ENCODE measurements at places on chromosomes 6 and 20.

DNA sequence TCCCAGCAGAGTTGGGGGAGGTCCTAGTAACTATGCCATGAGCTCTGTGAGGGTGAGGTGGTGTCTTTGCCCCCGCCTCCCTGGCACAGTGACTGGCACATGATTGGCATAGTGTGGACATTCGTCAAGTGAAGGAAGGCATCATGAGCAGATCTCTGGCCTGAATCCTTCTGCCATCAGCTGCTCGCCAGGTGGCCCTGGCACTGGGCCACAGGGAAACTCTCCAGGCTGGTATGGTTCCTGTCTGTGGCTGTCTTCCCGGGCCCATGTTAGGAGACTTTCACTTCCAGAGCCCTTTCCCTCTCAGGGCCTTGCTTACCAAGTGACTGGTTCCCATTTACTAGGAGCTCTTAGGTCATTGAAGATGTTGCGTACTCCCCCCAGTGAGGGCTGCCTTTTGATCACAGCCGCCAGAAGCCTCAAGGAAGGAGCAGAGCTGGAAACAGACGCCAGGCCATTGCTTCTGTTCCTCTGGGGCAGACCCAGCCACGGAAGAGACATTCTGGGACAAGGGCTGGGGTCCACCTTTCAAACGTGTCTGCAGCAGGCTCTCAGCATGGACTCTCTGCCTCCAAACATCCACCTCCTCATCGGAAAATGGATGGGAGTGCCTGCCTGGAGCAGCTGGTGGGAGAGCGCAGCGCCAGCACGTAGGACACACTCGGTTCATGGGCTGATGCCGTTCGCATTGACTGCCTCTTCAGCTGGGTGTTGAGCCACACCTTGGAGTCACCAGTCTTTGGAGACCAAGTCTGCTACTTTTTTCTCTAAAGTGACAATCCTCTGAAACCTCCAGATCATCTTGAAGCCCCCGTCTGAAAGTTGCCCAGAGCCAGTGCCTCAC, 67.2 kb downstream of the PTPN1 start:
- no peak for DNase-seq

DNA sequence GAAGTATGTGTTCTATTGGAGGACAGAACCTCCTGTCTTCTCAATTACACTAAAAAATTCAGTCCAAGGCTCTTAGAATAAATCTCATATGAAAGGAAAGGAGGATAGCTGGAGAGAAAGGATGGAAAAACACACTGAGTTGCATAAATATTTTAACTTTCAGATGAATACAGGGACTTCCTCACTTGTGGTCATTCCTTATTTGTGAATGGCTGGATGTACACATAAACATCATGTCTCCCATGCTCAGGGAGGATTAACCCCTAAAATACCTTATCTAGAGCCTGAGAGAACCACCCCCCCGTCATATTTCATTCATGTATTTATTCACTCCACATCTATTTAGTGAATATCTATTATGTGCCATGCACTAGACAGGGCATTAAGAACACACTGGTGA, 217.6 kb upstream of the CITED2 start:
- DNase-seq: no peak

- no peak for DNase-seq
These were observed 18.4 kb downstream of the TTK start for GRCh38 chr6:80022803-80023202.

DNA sequence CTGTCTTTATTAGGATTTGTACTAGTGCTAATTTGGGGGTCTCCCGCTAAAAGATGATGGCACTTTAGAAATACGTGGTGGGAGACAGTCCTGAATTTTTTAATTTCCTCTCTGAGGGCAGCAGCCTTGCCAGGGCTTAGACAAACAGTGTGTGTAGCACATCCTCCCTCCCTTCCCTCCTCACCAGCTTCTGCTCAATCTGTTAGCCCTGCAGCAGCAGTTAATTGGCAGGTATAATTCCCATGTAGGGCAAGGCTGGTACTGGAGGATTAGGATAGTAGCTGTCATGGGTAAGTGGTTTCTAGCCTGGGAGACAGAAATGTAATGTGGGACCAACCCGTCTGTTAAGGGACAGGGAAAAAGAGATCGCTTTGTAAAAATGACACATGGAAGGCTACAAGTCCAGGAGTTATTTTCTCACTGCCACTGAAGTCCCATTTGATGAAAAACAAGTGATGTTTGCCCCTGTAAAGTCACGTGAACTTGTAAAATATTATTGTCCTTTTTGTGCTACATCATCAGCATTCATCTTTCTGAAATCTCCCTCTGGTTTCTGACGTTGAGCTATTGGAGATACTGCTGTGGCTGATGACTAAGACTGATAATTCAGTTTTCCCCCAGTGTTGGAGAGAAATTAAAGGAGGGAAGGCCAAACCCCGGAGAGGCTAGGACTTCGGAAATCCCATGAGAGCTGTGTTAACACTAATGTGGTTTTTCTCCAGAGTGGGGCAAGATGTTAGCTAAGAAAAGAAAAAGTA, 40.6 kb downstream of the CTNNBL1 start:
- DNase-seq: peak; percentile 97

DNA sequence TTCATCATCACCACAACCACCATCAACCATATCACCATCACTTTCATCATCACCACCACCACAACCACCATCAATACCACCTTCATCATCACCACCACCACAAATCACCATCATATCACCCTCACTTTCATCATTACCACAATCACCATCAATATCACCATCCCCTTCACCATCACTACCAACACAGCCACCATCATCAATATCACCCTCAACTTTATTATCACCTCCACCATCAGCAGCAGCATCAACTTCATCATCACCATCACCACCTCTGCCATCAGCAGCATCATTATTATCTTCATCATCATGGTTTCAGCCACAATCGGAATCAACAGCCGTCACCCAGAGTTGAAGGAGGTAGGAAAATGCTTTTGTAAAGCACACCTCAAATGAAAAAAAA, 225.7 kb upstream of the SULF2 start:
- DNase-seq: no peak

GRCh38 chr6:137884149-137884909, 17.3 kb downstream of the TNFAIP3 start:
- DNase-seq: no peak

DNA sequence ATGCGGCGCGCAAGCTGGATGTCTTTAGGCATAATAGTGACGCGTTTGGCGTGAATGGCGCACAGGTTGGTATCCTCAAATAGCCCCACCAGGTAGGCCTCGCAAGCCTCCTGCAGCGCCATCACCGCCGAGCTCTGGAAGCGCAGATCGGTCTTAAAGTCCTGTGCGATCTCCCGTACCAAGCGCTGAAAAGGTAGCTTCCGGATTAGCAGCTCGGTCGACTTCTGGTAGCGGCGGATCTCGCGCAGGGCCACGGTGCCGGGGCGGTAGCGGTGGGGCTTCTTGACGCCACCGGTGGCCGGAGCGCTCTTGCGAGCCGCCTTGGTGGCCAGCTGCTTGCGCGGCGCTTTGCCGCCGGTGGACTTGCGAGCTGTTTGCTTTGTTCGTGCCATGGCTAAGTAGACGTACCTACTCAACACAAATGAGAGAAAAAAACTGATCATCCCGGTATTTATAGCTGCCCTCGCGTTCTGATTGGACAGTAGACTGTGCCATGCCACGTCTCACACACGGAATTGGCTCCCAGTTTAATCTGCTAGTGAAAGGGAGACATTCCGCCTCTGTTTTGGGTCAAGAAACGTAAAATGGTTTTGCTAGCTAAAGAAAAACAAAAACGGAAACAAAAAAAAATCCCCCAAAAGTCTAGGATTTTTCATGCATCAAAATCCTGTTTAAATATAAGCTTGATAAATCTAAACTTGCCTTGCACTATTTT, 40.1 kb downstream of the OR2B2 start:
- no peak for DNase-seq

GRCh38 chr6:15870333-15871043, 207.7 kb upstream of the DTNBP1 start:
- DNase-seq: no peak

DNA sequence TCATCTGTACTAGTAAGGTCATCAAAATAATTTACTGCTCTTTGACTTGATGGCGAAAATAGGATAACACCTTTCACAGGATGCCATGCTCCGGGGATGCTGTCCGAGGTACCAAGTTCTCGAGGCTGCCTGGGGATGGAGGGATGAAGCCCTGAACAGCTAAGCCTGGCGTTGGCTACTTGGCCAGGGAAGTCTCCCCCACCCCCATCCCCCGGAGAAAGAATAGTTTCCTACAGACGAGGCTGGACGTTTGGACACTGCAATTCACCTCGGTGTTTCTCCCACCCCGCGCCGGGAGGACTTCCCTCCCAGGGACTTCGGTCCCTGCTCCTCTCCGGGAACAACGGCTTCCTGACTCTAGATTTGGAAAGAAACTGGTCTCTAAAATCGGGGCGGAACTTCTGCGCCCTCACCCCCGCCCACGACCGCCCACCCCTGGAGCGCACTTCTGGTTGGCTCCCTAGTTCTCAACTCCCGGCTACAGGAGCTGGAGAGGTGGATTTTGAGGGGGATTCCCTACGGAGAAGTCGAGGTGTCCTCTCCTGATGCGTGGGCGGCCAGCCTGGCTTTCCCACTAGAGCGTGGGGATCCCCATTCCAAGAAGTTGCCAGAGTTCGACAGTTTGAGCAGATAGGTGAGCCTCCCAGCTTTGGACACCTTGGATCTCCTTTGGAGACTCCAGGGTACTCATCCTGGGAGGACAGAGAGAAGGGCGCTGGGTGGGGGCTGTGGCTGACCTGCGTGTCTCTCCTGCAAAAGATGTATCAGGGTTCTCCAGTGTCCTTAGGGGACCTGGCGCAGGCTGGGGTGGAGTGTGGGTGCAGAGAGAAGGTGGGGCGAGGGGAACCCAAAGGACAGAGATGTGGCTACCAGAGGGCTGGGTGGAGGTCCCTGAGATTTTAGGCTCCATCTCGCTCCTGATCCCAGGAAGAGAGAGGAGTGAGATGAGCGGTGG, 1.1 kb downstream of the PCSK2 start:
- DNase-seq: no peak

DNA sequence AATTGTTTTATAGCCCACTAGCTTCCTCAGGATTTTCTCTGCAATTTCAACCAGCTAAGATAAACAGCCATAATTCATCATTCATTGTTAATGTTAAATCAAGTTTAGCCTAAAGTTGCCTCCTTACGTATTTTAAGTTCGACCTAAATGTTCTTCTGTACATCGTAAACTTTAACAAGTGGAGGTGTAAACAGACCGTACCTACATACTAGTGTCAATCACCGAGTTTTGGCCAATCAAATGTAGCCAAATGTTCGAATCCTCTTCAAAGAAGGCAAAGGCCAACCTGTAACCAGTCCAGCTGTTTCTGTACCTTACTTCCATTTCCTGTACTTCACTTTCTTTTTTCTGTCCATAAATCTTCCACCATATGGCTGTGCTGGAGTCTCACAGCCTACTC, 13.5 kb downstream of the MBOAT1 start:
- DNase-seq: peak; percentile 2

DNA sequence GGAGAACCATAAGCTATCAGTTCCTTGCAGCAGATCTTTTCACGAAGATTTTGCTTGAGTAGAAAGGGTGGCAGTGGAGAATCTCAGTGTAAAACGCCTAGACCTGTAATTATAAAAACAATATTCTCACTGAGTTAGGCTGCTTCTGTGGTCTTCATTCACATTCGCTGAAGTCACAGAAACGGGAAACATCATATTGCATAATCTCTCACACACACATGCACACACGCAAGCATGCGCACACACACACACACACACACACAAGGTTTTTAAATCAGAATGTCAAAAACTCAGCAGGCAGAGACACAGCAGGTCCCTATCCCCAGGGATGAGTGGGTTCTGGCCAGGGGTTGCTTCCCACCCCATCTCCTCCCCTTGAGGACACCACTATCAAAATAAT, 175.5 kb downstream of the ATXN1 start:
- no peak for DNase-seq

- no peak for DNase-seq
These were observed 99.0 kb upstream of the LGSN start for GRCh38 chr6:63418741-63419140.

- DNase-seq: no peak
These were observed 49.9 kb downstream of the EBF4 start for GRCh38 chr20:2742431-2742830.

- peak; percentile 63 for DNase-seq
These were observed 658.8 kb downstream of the PTPRT start for GRCh38 chr20:42530855-42531448.

GRCh38 chr20:14384416-14385175, 47.2 kb upstream of the FLRT3 start:
- peak; percentile 30 for DNase-seq

DNA sequence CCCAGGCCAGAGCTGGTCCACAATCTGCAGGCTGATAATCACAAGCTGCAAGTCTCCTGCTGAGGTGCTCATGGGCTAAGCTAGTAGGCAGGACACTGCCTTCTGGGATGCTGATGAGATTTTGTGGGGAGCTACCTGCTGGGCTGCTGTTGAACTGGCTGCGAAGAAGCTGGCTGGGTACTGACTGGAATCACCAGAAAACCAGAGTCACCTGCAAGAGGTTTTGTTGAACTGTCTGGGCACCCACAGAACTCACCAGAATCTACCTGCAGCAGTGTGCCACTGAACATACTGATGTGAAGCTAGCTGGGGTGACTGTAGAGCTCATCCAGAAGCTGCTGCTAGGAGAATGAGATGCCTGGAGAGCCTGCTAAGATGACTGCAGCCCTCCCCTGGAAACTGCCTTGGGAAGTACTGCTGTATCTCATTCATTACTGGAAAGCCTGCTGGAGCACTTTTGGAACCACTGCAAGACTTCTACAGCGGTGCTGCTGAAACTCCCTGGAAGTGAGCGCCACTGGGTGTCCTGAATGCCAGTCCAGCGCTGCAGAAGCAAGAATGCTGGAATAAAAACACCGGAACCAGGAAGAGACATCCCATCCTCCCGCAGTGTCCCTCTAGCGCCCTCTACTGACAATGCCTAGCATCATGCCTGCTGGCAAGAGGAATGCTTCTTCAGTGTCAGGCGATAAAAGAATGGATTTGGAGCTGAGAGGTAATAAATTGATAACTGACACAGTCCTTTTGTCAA, 64.9 kb upstream of the ARHGAP18 start:
- peak; percentile 84 for DNase-seq

DNA sequence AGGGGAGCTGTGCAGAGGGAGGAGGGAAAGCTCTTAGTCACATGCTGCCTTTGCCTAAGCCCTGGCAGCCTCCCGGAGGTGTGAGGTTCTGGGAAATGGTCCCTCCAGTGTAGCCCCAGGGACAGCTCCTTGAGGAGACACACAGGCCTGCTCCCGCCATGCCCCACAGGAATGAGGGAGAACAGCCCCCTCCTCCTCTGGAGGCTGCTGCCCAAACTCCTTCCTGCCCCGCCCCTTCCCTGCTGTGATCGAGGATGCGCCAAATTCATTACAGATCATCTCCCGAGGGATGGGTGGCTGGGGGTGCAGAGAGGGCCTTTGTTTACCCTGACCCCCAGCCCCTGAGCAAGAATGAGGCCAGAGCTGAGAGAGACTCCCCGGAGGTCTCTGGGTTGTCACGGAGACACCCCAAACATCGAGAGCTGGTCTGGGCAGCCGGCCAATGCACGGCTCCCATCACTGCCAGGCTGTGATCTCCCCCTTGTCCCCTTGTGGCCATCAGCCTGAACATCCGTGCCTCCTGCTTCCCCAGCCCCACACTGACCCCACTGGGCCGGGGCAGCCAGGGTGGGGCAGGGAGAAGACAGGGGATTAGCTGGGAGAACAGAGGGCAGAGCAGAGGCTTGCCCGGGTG, 8.4 kb downstream of the CYP21A2 start:
- DNase-seq: no peak

Measured in NCI-H524 (cell line).